ENCODE measurements at places on chromosomes 12 and 14.

DNA sequence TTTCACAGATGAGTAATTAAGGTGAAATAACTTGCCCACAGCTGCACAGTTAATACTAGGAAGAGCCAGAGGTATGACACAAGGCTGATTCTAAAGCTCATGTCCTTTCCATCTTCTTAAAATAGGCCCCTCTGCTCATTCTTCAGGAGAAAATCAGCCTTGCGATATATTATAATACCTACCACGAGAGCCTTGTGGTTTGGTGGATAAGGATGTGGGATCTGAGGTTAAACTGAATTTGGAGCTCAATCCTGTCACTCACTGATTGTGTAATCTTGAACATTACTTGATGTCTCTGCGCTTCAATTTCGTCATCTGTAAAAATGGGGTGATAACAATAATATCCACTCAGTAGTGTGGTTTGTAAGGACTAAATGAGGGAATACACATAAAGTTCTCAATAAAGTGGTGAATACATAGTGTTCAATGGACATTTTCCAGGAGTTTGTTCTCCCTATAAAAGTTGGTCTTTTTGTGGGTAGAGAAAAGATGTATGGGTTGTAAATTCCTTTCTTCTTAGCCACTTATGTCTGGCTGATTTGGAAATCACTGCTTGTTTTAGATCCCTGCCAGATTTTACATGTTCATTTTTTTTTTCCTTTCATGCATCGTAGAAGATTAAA, 25.1 kb upstream of the ATP2B1 start:
- DNase-seq = no peak

- DNase-seq = no peak
These were observed 756.4 kb downstream of the C12orf50 start for GRCh38 chr12:87272851-87273250.

- no peak for DNase-seq
These were observed 2.7 kb upstream of the EXOC3L4 start for GRCh38 chr14:103091883-103092222.

DNA sequence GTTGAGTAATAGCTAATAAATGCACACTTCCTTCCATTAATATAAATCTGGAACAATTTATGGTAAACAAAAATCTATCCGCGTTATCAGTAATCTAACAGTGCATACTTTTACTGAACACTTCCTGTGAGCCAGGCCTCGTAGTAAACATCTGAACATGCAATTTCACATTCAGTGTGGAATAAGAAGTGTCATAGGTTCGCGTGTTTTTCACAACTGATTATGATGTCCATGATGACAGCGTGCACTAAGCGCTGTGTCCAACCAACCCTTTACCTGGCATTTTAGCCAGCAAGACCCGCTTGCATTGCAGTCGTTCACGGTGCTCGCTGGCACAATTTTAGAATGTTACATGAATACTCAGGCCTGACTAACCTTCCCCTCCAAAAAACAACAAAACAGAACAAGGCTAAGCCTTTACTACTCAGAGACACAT, 2.1 kb downstream of the PNMA1 start:
- DNase-seq = no peak

DNA sequence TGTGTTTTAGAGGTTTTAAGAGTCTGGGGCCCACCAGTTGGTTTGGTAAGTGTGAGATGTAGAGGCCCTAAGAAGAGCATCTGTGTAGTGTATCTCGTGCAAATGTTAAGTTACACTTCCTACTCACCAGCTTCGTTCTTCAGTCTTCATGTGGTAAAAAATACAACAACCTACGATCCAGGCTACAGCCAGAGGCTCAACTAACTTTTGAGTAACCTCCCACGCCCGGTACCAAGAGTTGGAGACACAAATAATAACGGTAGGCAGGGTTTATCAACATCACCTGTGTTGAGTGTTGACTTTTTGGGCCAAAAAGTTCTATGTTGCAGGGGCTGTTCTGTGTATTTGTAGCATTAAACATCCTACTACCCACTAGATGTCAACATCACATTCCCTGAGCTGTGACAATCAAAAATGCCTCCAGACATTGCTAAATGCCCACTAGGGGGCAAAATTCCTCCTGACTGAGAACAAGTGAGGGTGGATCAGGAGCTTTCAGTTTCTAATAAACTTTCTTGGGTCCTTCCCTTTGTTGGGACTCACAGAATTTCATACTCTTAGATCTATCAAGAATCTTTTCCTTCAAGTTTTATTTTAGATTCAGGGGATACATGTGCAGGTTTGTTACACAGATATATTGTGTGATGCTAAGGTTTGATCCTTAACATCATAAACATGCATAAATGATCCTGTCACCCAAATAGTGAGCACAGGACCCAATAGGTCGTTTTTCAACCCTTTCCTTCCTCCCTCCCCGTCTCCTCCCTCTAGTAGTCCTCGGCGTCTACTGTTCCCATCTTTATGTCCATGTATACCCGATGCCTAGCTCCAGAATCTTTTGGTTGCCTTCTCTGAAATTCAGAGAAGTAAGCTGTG, 94.7 kb downstream of the SLC2A13 start:
- no peak for DNase-seq

DNA sequence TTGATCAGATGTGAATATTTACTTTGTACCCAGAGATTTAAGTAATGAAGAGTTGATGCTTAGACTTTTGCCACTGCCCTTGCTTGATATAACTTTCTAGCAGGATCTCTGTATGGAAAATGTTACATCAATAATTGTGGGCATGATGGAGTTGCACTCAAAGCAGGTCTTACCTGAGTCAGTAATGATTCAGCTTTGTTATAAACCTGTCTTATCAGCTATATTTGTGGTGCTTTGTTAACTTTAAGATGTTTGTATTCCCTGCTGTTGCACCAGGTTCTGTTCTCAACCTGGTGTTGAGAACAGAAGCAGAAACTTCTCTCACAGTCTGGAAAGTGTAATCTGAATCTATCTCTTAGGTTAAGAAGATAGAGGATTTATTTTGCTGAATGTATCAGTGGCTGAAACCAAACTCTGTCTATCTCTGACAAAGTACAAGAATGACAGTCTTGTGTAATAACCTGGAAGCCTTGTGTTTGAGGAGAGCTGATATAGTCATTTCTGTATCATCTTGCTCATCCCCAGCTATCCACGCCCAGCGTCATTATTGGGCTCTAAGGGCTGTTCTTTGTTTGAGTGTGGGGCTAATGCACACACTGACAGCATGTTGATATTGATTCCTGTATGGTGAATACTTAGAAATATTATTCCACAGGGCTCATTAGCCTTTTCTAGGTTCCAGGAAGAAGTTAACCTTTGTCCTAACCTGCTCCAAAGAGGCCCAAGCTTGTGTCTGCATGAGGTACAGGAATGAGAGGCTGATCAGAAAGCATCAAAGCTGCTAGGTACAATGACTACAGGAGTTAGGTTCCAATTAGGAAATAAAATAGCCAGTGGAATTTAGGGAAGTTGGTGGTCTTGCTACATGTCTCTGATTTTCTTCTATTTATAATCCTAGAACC, 3.6 kb downstream of the AKAP6 start:
- DNase-seq = no peak

DNA sequence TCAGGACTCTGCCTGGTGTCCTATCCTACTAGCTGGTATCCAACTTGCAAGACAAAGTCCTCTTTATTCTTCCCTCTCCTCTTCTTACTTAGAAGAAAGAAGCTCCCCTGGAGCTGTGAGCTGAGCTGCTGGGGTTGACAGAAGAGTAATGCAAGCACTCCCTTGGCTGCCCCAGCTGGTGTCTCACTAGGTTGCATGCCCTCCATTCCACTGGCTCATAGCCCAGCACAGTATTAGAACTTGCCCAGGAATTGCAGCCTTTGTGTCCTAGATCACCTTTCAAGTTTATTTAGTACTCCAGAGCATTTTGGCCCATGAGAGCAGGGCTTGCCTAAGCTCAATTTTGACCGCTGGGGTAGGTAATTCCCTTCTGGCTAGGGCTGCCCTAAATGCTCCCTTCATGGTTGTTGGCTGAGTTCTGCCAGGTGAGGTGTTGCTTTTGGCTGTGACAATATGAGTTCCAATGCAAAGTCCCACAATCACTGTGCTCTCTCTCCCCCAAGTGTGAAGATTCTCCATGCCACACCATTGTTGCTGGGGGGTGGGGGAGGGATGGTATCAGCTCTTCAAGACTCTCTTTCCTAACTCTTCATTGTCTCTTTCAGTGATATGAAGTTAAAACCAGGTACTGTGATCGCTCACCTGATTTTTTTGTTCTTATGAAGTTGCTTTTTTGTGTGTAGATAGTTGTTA, 317.4 kb upstream of the DDHD1 start:
- DNase-seq = no peak

Measured in NCI-H1092 (cell line).